Stimulated activated CD4-positive, alpha-beta T cell treated with anti-CD3 and anti-CD28 coated beads, TNF-alpha, amount 100 ng/mL, for 1 hour (primary cell): ENCODE measurements at places on chromosomes 1 and 21.

- no peak for DNase-seq
Measured at GRCh38 chr1:177849579-177850290, 120.1 kb downstream of the SEC16B start.

GRCh38 chr1:206866062-206866461, 639 bp downstream of the IL20 start:
- DNase-seq = no peak

GRCh38 chr1:235002706-235003300, 125.8 kb downstream of the TOMM20 start:
- no peak for DNase-seq

DNA sequence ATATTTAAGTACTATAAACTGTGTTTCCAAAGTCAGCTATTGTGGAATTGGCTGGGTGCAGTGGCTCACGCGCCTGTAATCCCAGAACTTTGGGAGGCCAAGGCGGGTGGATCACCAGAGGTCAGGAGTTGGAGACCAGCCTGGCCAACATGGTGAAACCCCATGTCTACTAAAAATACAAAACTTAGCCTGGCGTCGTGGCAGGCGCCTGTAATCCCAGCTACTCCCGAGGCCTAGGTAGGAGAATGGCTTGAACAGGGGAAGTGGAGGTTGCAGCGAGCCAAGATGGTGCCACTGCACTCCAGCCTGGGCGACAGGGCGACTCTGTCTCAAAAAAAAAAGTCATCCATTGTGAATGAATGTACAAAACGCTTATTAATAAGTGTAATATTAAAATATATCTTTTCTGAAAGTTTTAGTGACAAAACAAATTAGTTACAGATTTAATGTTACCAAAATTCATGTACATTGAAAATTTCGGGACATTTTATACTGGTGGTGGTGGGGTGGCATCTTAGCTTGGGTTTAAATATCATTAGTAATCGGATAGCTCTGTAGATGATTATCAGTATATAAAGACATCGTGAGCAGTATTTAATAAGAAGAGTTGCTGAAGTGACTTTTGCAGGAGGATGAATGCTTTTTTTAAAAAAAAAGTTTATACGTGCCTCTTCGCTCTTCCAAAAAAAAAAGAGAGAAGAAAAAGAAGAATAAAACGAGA, 503 bp upstream of the SRSF11 start:
- no peak for DNase-seq

DNA sequence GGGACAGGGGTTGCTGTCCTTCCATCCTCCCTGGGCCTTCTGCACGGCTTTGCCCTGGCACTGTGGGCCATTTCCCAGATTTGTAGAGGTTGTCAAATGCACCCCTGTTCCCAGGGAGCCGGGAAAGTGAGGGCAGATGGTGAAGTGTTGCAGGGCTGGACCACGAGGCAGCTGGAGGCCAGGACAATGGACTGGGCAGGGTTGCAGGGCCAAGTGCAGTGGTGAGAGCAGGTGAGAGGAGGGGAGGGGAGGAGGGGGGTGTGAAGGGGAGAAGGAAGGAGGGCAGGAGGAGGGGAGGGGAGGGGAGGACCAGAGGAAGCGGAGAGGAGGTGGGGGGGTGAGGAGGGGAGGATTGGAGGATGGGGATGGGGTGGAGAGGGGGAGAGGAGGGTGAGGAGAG, 443.9 kb downstream of the CAMTA1 start:
- no peak for DNase-seq

- no peak for DNase-seq
Measured at GRCh38 chr1:70247122-70247521, 25.9 kb downstream of the SRSF11 start.

- no peak for DNase-seq
Measured at GRCh38 chr1:8426996-8427395, 109.1 kb downstream of the SLC45A1 start.

GRCh38 chr1:70628973-70629372, 217.9 kb downstream of the CTH start:
- no peak for DNase-seq

DNA sequence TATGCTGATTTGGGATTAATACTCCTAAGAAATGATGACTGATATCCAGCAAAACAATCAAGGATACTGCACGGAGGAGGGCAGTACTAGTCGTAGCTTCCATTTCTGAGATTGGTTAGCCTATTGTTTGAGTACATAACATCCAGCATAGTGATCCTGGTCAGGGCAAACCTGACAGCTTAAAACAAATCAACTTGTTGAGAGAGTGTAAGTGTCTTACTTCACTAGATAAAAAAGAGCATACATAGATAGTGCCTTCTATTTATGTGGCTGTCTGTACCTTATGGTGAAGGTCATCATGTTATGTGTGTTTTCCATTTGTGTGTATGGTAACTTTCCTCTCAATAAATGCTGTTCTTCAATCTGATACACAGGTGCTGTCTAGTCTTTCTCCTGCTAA, 228.4 kb downstream of the PTGER3 start:
- DNase-seq = no peak

GRCh38 chr1:173009597-173009996, 41.1 kb downstream of the TNFSF18 start:
- no peak for DNase-seq

DNA sequence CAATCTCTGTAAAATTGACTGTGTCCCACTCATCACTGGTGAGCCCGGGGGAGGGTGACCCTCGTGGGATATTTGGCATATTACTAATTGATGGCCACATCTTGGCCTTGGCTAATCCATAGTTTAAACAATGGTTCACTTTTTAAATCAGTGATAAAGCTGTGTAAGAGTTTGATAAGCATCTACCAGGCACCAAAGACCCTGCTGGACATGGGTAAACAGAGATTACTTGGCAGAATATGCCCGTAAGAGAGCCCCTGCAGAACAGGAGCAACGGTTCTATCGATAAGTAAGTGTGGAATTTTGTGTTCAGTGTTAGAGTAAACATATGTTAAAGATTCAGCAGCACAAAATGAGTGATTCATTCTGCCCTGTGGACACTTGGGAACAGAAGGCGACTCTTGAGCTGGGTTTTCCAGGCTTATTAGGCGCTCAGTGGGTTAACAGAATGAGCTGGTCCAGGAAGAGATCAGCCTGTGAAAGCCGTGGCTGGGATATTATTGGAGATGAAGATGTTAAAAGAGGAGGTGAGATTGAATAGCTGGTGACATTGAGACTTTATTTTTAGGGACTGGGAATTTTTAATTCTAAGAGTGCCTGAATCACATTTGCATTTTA, 55.9 kb downstream of the CNST start:
- DNase-seq = no peak

- no peak for DNase-seq
Measured at GRCh38 chr1:48049823-48050535, 52.8 kb upstream of the TRABD2B start.

DNA sequence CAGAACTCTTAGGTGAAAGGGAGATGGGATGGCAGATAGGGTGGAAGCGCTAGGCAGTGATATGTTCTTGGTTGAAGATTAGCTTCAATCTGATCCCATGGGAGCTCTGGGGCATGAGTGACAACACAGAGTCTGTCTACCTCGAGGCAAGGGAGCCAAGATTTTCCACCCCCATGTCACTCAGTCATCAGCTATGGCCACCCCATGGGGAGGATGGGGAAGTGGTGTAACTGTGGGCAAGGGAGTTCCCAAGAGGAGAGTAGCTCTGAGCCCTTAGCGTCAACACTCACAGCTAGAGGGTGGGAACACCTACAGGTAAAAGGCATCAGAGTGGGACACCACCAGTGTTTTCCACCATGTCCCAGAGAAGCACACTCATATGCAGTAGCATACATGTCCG, 30.3 kb upstream of the C1QA start:
- no peak for DNase-seq

DNA sequence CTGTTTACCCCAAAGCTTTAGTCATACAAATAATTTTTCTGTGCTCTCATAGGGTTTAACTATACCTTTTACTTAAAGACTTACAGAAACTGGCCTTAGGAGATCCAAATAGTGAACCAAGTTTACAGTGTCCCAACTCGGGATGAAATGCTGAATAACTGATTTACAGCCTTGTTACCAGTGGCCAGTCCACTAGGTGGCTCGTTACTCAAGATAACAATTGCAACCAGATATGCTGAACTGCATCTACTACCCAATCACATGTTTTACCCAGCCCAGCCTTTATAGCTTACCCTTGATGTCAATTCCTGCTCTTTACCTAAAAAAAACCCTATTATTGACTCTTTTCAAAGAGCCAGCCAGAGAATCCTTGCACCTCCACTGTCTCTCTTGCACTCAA, 1148.8 kb upstream of the ADGRL4 start:
- no peak for DNase-seq

- no peak for DNase-seq
Measured at GRCh38 chr1:57968321-57968720, 544.5 kb upstream of the DAB1 start.

DNA sequence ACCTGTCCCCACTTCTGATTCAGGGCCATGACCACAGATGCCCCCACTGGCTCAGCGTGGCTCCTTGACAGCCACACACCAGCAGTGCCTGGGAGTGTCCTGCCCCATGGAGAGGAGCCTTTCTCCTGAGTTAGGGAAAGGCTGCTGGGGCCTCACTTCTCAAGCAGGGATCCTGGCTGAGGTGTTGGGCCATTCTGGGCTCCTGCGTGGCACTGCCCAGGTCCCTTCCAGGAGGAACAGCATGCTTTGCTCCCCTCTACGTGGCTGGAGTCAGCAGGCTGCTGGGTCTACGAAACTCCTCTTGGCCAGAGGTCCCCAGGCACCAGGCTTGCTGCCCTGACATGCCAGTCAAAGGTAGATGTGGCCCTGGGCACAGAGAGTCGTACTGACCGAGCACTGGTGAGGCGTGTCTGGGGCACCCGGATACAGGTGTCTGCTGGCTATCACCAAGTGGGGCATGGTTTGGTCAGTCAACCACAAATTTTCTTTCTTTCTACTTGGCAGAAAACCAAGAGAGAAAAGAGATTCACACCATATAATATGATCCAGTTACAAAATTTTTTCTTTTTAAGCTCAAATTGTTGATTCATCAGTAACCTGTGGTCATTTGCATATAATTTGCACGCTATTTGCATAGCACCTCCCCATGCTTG, 4.1 kb downstream of the ADORA1 start:
- no peak for DNase-seq

DNA sequence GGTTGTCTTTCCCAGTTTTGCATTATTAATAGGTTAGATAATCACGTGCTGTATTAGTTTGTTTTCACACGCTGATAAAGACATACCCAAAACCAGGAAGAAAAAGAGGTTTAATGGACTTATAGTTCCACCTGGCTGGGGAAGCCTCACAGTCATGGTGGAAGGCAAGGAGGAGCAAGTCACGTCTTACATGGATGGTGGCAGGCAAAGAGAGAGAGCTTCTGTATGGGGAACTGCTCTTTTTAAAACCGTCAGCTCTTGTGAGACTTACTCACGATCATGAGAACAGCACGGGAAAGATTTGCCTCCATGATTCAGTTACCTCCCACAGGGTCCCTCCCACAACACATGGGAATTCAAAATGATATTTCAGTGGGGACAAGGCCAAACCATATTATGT, 2.3 kb upstream of the VCAM1 start:
- no peak for DNase-seq

GRCh38 chr21:44929799-44930542, 9.3 kb upstream of the ITGB2 start:
- no peak for DNase-seq

DNA sequence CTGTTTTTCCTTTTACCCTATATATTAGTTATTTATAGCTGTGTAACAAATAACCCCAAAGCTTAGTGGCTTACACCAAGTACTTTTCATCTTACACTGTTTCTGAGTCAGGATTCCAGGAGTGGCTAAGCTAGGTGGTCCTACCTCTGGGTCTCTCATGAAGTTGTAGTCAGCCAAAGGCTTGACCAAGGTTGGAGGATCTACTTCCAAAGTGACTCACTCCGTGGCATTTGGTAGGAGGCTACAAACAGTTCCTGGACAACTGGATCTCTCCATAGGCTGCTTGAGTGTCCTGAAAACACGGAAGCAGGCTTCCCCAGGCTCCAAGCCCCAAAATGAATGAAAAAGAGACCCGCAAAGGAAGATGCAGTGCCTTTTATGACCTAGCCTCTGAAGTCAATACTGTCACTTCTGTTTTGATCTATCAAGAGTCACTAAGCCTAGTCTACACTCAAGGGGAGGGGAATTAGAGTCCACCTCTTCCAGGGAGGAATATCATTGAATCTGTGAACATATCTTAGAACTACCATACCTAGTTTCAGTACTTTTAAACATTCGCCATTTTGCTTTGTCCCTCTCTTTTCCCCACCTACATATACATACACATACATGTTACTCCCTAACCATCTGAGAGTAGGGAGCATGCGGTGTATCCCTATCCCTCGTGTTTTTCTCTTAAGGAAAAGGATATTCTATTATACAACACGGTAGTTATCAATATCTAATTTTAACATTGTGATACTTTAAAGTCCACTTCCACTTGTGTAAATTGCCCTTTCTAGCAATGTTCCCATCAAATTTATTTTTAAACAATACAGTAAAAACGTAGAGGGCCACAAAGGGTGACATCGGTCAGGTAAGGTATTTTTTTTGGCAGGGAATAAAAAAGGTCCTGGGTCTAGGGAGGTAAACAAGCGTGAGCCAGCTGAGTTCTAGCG, 67.2 kb downstream of the SLC35A3 start:
- DNase-seq = no peak

GRCh38 chr1:28244549-28245251, 8.8 kb downstream of the ATP5IF1 start:
- no peak for DNase-seq

DNA sequence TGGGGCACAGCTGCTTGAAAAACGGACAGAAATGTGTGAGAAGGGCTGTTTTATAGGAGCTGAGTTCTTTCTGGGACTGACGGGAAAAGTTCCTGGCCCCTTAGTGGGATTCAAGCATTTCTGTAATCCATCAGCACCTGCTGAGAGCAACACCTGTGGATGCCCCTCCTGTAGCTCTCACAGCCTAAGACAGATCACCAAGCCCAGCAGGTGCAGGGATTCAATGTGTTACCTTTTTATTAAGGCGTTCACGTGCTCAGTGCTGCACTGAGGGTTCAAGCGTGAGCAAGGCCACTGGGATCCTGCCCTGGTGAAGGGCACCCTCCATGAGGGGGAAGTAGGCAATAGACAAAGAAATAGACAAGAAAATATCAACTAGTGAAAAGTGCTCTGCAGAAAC, 14.9 kb downstream of the OLFML2B start:
- no peak for DNase-seq

GRCh38 chr1:34479731-34480130, 275.1 kb upstream of the GJB5 start:
- no peak for DNase-seq

DNA sequence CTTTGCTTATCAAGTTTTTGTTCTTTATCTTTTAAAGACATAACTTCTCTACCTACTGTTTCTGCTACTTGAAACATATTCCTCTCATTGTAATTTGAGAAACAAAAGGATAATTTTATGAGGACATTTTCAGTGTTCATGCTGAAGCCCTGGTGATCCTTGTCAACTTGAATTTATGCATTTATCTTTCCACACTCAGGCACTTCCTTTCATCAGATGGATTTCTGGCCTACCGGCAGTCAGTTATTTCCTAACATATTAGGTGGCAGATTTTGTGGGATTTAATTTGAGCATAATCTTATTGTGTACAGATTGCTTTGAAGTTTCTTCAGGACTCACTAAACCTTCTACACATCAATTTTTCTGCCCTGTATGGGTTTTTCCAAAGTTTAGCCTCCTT, 75.0 kb downstream of the RGL1 start:
- no peak for DNase-seq
